Esophagus mucosa (tissue), 1 donor: ENCODE measurements at places on chromosomes 5 and 9.

DNA sequence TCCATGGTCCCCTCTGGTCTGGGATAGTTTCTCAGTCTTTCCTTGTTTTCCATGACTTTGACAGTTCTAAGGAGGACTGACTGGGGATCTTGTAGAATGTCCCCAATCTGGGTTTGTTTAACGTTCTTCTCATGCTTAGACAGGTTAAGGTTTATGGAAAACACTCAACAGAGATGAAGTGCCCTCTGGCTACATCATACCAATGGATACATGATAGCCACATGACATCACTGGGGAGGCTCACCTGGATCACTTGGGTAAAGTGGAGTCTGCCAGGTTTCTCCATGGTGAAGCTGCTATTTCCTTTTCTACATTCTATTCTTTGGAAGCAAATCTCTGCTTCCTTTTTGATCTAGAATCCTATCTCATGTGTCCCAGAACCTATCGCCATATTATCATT is 23.8 kb upstream of the ALDH1B1 start:
- no peak for ATAC-seq

- ATAC-seq = no peak
Measured at GRCh38 chr9:84718476-84718875, 48.9 kb downstream of the NTRK2 start.

- no peak for ATAC-seq
Measured at GRCh38 chr5:82534986-82535385, 256.8 kb upstream of the RPS23 start.

GRCh38 chr5:16693879-16694278 is 77.1 kb upstream of the RETREG1 start:
- ATAC-seq = no peak

GRCh38 chr5:60960591-60960990 is 15.6 kb downstream of the NDUFAF2 start:
- ATAC-seq = no peak

GRCh38 chr9:108374626-108375025 is 481.2 kb downstream of the ACTL7B start:
- peak; percentile 25 for ATAC-seq

DNA sequence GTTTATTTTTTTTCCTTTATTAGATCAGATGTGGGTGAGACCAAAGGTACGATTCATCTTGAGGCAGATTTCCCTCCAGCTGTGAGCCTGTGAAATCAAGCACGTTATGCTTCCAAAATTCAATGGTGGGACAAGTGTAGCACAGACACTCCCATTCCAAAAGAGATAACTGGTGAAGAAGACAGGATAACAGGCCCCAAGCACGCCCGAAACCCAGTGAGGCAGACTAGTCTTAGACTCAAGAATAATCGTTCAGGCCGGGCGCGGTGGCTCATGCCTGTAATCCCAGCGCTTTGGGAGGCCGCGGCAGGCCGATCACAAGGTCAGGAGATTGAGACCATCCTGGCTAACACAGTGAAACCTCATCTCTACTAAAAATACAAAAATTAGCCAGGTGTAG is 36.8 kb upstream of the COL5A1 start:
- ATAC-seq = no peak

DNA sequence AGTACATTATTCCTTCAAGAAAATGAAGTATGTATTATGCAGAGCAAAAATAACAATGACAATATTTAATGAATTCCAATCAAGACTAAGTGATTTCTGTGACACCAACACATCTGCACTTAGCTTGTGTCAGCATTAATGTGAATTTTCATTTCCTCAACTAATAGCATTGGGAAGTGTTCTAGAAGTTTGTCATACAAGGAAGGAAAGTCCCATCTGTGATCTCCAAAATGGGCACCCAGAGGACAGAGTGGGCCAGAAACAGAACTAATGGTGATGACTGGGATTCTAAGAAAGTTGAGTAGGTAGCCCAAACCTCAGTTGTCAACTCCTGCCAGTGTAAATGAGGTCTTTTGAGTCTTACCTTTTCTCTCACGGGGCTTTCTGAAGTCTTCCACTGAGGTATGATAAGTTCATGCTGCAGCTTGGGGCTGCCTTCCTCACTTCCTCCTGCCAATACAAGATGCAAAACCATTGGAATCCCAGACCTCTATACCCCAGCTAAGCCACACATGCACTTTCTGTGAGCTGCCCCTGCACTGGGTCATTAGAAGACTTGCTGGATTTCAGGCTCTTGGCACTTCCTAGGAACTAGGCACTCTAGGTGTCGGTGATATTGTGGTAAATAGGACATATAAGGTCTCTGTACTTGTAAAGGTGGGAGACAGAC is 4.9 kb downstream of the ADAM19 start:
- ATAC-seq = no peak

GRCh38 chr5:27087747-27088146 is 49.4 kb upstream of the CDH9 start:
- no peak for ATAC-seq

DNA sequence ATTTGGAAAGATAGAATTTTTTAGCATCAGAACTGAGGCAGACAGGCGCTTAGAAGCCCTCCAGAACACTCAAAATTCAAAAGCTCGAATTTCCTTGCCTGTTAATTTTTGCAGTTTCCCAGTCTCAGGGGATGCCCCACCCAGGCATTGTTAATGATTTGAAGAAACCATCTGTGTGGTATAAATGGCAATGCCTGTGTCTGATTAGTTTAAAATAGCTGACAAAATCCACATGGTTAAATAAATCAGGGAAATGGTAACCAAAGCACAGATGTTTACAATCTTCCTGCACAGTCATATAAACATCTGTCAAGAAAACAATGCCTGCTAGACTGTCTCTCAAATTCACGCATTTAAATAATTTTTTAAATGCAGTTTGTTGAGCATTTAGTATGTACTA is 185.2 kb upstream of the RGMB start:
- ATAC-seq = no peak

- ATAC-seq = peak; percentile 83
Measured at GRCh38 chr5:35230038-35230611, at the start of gene PRLR. Gene PRLR, minus strand, starts transcription at chr5:35230487. Its CDS starts 140,867 bp downstream, at chr5:35089620.

DNA sequence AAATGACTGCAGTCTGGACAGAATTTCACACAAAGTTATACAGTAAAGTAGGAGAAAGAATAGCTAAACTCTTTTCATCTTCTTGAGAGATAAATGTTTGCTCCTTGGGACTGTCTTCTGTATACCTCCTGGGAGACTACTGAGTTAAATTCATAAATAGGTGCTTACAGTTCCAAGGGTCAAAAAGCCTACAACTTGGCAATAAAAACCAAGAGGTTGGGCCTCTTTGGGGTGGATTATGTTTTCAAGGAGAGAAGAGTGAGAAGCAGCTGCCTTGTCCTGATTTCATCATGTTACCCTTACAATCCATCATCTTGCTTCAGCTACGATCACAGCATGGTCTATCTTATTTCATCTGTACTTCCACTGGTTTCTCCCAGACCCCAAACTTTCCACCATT is 213.2 kb upstream of the RPS23 start:
- ATAC-seq = no peak

DNA sequence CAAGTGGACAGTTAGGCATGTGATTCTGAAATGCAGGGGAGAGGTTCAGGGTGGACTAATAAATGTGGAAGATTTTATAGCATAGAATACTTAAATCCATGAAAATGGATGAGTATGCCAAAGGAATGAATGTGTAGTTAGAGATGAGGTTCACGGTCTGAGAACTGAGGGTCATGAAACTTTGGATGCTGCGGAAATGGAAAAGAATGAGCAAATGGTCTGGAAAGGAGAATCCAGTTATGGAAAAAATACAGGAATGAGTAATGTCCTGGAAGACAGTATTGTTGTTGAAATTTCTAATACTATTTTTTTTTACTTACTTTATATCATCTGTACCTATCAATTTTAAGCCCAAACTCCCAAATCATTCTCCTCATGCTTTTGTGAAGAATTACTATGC is 2369.4 kb downstream of the MAT2B start:
- ATAC-seq = no peak

DNA sequence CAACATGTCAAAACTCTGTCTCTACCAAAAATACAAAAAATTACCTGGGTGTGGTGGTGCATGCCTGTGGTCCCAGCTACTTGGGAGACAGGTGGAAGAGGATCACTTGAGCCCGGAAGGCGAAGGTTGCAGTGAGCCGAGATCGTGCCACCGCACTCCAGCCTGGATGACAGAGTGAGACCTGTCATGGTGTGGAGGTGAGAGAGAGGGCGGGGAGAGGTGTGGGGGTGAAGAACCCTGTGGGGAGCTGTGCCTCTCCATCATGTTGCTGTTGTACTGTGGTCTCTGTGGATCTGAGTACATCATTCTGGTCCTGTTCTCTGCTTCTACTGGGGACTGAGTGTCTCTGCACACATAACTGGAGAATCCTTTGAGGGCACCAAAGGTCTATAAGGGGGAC is 11.3 kb upstream of the SLC34A1 start:
- no peak for ATAC-seq

GRCh38 chr5:93479982-93480509 is 101.0 kb downstream of the NR2F1-AS1 start:
- no peak for ATAC-seq

DNA sequence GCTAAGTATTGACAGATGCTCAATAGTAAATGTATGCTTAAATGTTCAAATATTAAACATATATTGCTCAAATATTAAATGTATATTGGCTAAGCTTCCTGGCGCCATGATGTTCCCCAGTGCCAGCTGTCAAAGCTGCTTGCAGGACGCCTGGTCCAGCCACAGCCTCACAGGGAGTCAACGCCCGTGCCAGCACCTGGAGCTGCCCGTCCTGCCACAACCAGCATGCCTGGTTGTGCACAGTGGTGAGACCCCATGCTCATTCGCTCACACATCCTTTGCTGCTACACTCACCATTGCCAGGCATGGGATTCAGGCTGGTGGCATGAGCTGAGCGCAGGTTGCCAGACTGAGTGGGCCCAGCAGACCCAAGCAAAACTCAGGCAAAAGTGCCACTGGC is 926.9 kb upstream of the EDIL3 start:
- ATAC-seq = no peak

GRCh38 chr5:6194906-6195612 is 183.3 kb downstream of the MED10 start:
- ATAC-seq = no peak

- ATAC-seq = peak; percentile 68
Measured at GRCh38 chr5:180343831-180344695, 9.1 kb downstream of the GFPT2 start.

- ATAC-seq = no peak
Measured at GRCh38 chr5:150181027-150181426, 8.8 kb upstream of the SLC6A7 start.

DNA sequence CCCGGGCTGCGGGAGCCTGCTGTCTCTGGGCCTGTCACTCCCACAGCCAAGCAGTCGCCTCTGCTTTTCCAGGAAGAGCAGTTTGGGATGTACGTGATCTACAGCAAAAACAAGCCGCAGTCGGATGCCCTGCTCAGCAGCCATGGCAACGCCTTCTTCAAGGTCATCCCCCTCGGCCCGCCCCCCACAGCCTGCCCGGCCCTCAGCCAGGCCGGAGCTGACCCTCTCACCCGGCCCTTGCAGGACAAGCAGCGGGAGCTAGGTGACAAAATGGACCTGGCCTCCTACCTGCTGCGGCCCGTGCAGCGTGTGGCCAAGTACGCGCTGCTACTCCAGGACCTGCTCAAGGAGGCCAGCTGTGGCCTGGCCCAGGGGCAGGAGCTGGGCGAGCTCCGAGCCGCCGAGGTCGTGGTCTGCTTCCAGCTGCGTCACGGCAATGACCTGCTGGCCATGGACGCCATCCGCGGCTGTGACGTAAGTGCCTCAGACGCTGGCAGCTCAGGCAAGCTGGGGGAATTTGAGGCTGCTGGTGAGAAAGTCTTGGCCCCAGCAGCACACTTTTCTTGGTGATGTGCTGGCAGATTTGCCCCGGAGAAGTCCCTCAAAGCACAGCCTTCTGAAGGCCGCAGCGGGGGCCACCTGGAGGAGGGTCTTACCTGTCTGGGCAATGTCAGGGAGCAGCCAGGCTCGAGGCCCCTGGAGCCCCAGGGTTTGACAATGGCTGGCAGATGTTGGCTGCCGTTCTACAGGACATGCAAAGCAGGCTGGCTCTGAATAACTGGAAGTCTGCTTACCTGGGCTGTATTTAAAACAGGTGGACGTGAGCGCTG is 20.1 kb upstream of the LRRC14B start:
- no peak for ATAC-seq

DNA sequence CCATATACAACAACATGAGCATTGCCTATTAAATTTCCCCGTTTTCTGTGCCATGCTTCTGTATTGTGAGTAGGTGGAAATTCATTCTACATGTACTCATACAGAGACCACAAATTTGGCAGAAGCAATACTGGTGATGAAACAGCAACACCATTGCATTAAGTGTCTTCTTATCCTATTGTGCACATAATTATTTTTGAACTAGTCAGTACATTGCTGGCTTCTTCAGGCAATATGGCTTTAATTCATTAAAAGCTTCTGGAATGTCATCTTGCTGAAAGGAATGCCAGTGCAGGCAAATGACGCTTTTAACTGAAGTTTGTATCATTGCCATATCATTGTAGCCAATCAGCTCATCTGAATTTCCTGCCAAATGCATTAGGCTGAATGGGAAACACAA is 82.6 kb downstream of the KIAA1958 start:
- no peak for ATAC-seq

DNA sequence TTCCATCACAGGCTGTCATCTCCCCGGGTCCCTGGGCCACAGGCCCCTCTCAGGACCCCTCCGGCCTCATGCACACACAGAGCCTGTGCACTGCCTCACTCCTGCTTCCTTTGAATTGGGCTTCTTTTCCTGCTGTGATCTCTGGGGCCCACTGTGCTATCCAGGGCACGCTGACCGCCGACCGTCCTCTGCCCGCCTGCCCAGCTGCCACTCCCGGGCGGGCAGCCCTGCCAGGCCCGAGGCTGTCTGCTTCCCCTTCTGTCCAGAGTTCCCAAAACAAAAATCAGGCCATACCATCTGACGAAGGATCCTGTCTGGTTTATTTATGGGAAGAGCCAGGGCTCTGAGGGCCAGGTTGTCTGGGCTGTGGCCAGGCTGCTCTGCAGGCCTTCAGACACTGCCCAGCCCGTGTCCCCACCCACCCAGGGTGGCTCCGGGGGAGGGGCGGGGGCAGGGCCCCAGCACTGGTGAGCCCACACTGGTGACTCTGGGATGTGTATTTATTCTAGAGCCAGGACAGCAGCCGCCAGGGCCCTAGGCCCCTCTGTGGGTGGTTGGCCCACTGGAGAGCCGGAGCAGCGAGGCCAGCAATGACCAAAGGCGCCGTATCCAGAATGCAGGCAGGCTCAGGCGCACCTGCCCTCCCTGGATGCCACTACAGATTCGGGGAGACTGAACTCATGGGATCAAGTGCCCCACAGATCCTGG is 57.0 kb downstream of the ADAMTS2 start:
- ATAC-seq = no peak

DNA sequence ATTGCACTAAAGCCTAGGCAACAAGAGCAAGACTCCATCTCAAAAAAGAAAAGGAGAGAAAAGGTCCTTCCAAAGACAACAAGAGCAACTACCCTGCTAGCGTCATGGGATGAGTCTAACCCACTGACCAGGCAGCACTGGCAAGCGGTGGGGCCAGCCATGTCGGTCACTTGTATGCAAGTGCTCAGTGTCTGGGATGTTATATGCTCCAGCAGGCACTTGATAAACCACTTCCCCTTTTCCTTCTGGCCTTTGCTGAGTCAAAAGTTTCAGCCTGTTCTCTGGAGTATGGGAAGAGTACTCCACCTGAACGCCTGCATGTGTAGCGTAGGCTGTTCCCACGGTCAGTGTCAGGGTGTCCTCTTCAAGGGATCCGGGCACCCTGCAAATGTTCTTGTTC is 9.2 kb upstream of the MXD3 start:
- ATAC-seq = peak; percentile 12

GRCh38 chr5:120465436-120465961 is 1.4 kb downstream of the PRR16 start:
- ATAC-seq = no peak
